Osteoblast (primary cell): ENCODE measurements at places on chromosomes 13 and 19. TPM values are rescaled to one million over a fixed set of nuclear protein-coding genes. Genes with fewer than 3 reads are reported as not detected.

Gene ZNF681
- total RNA-seq = 0.36 and 0.88 TPM in 2 replicates

Gene ZNF583
- total RNA-seq = 7.6 and 10.3 TPM in 2 replicates

Gene BLVRB
- 75.7 and 82.2 TPM in 2 replicates for total RNA-seq

Gene SLITRK5
- total RNA-seq = not detected in 2 replicates

Gene CCDC122
- 4.7 and 15.0 TPM in 2 replicates for total RNA-seq

Gene TRPC4
- 8.3 and 9.8 TPM in 2 replicates for total RNA-seq

Gene ZNF71
- 7.2 and 8.5 TPM in 2 replicates for total RNA-seq

Gene PTGIR
- 2.5 and 2.9 TPM in 2 replicates for total RNA-seq

Gene ZNF729
- total RNA-seq = not detected in 2 replicates

Gene PRSS57
- total RNA-seq = not detected in 2 replicates

Gene PSG11
- not detected in 2 replicates for total RNA-seq

Gene DLL3
- under 0.01 TPM in 1 of 2 replicates, not detected in the other for total RNA-seq

- H3K4me3 ChIP-seq = no peak overlapping the region
- H3K36me3 ChIP-seq = no peaks in the 10 kb centered on the region
- DNase-seq = no peak
- H3K27me3 ChIP-seq = no peaks in the 10 kb centered on the region
Observed at GRCh38 chr19:51469629-51470028, 8.7 kb upstream of the CEACAM18 start.

DNA sequence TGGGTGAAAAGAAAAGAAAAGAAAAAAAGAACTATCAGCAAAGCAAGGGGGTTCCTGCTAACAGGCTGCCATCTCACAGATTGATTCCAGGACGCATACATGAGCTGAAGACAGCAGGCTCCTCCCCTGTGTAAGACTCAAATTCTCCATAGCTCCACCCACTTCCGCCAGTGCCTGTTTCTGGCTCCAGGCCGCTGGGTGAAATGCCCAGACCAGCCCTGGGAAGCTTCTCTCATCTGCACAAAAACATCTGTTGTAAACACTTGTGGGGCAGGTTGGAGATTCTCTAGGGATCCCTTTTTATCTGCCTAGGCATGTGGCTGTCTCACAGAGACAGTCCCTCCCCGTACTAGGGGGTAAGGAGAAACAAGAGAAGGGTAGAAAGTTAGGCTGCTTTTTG is 1054.4 kb upstream of the SPRY2 start:
- DNase-seq = no peak
- H3K36me3 ChIP-seq = no peaks in the 10 kb centered on the region

DNA sequence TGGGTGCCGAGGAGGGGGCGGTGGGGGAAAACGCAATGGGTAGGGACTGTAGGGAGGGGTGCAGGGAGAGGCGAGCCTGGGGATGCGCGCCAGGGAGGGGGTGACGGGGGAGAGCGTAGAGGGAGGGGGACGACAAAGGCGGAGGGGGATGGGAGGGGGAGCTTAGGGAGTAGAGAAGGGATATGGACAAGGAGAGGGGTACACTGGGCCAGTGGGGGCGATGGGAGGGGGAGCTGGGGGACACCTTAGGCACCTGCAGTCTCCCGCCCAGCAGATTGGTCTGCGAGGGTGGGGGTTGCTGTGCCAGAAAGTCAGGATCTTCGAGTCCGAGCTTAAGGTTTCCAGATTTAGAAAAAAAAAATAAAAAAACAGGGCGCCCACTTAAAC is 15.7 kb downstream of the CCDC124 start:
- H3K4me3 ChIP-seq = peak overlapping the region; percentile 74
- H3K27me3 ChIP-seq = peaks cover 49% of the 10 kb centered on the region
- no peak for DNase-seq
- H3K27ac ChIP-seq = no peak overlapping the region
- no peaks in the 10 kb centered on the region for H3K36me3 ChIP-seq
- H3K4me1 ChIP-seq = peaks cover 12% of the 10 kb centered on the region

DNA sequence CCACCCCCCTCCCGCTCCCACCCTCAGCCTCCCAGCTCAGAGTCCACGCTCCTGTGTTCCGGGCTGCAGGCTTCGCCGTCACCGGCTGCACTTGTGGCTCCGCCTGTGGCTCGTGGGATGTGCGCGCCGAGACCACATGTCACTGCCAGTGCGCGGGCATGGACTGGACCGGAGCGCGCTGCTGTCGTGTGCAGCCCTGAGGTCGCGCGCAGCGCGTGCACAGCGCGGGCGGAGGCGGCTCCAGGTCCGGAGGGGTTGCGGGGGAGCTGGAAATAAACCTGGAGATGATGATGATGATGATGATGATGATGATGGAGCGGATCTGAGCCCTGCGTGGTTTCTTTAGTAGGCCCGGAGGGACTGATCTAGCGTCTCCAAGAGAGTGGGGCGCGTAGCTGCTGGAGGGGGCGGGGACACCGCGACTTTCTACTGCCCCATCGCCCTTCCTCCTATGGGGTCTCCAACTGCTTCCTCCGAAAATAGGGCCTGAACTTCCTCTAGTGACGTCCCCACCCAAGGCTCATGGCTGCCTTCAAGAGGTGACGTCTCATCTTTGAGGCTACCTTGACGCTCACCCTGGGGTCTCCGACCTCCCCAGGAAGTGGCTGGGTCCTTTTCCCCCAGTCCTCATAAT is 1.4 kb downstream of the RETN start:
- H3K4me3 ChIP-seq = no peak overlapping the region
- H3K27me3 ChIP-seq = no peaks in the 10 kb centered on the region
- DNase-seq = peak; percentile 82
- H3K27ac ChIP-seq = no peak overlapping the region
- no peaks in the 10 kb centered on the region for H3K4me1 ChIP-seq

DNA sequence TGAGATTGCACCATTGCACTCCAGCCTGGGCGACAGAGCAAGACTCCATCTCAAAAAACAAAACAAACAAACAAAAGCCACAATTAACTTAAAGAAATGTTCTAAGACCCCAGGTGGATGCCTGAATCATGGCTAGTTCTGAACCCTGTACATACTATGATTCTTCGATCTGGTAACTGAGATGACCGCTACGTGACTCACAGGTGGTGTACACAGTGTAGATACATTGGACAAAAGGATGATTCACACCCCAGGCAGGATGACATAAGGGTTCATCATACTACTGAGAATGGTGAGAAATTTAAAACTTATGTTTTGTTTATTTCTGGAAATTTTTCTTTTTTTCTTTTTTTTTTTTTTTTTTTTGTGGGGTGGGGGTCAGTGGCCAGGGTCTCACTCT is 6.5 kb downstream of the ZNF426 start:
- H3K4me1 ChIP-seq = no peaks in the 10 kb centered on the region
- H3K27me3 ChIP-seq = no peaks in the 10 kb centered on the region
- no peak overlapping the region for H3K27ac ChIP-seq

GRCh38 chr13:102276404-102276803 is 125.4 kb downstream of the FGF14 start:
- no peaks in the 10 kb centered on the region for H3K4me1 ChIP-seq
- no peak overlapping the region for H3K4me3 ChIP-seq
- DNase-seq = no peak

- DNase-seq = no peak
- H3K36me3 ChIP-seq = peaks cover 58% of the 10 kb centered on the region
- peak overlapping the region; percentile 40 for H3K27ac ChIP-seq
- H3K27me3 ChIP-seq = no peaks in the 10 kb centered on the region
- H3K4me1 ChIP-seq = peaks cover 11% of the 10 kb centered on the region
Observed at GRCh38 chr13:46778095-46778494, 18.9 kb downstream of the ESD start.

- DNase-seq = no peak
- H3K4me1 ChIP-seq = peaks cover 9% of the 10 kb centered on the region
- H3K4me3 ChIP-seq = no peak overlapping the region
- H3K27ac ChIP-seq = no peak overlapping the region
- H3K27me3 ChIP-seq = peaks cover 10% of the 10 kb centered on the region
- H3K36me3 ChIP-seq = no peaks in the 10 kb centered on the region
Observed at GRCh38 chr13:113744197-113745000, 14.6 kb upstream of the TMEM255B start.

- no peak overlapping the region for H3K4me3 ChIP-seq
- no peaks in the 10 kb centered on the region for H3K4me1 ChIP-seq
- DNase-seq = no peak
- H3K27ac ChIP-seq = no peak overlapping the region
- H3K36me3 ChIP-seq = no peaks in the 10 kb centered on the region
- H3K27me3 ChIP-seq = no peaks in the 10 kb centered on the region
Observed at GRCh38 chr13:80400164-80400864, 59.4 kb upstream of the SPRY2 start.

DNA sequence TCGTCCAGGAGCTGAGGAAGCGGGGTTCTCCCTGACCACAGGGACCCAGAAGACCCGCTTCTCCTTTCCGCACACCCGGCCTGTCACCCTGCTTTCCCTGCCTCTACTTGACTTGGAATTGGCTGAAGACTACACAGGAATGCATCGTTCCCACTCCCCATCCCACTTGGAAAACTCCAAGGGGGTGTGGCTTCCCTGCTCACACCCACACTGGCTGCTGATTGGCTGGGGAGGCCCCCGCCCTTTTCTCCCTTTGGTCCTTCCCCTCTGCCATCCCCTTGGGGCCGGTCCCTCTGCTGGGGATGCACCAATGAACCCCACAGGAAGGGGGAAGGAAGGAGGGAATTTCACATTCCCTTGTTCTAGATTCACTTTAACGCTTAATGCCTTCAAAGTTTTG is 18.9 kb downstream of the VASP start:
- H3K36me3 ChIP-seq = peaks cover 62% of the 10 kb centered on the region
- H3K27ac ChIP-seq = no peak overlapping the region
- H3K4me1 ChIP-seq = peaks cover 4% of the 10 kb centered on the region
- no peaks in the 10 kb centered on the region for H3K27me3 ChIP-seq
- peak; percentile 96 for DNase-seq

GRCh38 chr19:30113186-30113585 is 171.1 kb downstream of the URI1 start:
- no peak overlapping the region for H3K4me3 ChIP-seq
- H3K36me3 ChIP-seq = no peaks in the 10 kb centered on the region
- H3K27ac ChIP-seq = no peak overlapping the region
- H3K27me3 ChIP-seq = no peaks in the 10 kb centered on the region

DNA sequence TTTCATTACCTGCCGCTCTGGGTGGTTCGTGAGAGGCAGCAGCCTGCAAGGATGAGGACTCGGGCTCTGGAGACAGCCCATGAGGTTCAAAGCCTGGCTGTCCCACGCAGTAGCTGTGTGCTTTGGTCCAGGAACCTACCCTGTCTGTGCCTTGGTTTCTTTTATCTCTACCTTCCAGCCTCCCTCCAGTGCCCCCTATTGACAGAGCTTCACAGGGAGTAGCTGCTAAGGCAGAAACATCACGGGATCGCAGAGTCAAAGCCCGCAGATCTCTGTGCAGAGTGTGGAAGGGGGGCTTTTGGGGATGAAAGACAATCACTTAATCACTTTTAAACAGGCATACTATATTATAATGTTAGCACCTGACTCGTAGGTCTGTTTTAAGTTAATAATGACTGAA is 16.2 kb downstream of the ZNF71 start:
- H3K4me1 ChIP-seq = no peaks in the 10 kb centered on the region
- no peak overlapping the region for H3K27ac ChIP-seq
- no peak overlapping the region for H3K4me3 ChIP-seq
- H3K36me3 ChIP-seq = no peaks in the 10 kb centered on the region
- no peaks in the 10 kb centered on the region for H3K27me3 ChIP-seq

GRCh38 chr13:52399708-52400107 is 6.3 kb downstream of the THSD1 start:
- H3K27me3 ChIP-seq = no peaks in the 10 kb centered on the region
- peaks cover 13% of the 10 kb centered on the region for H3K36me3 ChIP-seq
- H3K27ac ChIP-seq = no peak overlapping the region
- peaks cover 3% of the 10 kb centered on the region for H3K4me1 ChIP-seq
- H3K4me3 ChIP-seq = no peak overlapping the region

- no peaks in the 10 kb centered on the region for H3K4me1 ChIP-seq
- no peak overlapping the region for H3K4me3 ChIP-seq
- H3K36me3 ChIP-seq = no peaks in the 10 kb centered on the region
Observed at GRCh38 chr13:51576754-51577153, 7.5 kb upstream of the WDFY2 start.

GRCh38 chr13:25192489-25192888 is 20.4 kb upstream of the AMER2 start:
- H3K4me3 ChIP-seq = no peak overlapping the region
- no peaks in the 10 kb centered on the region for H3K27me3 ChIP-seq
- DNase-seq = no peak
- no peaks in the 10 kb centered on the region for H3K4me1 ChIP-seq
- H3K27ac ChIP-seq = no peak overlapping the region

GRCh38 chr13:114067381-114067885 is 65.0 kb downstream of the RASA3 start:
- peaks cover 9% of the 10 kb centered on the region for H3K36me3 ChIP-seq
- H3K4me3 ChIP-seq = peak overlapping the region; percentile 43
- peaks cover 63% of the 10 kb centered on the region for H3K4me1 ChIP-seq
- peak overlapping the region; percentile 94 for H3K27ac ChIP-seq
- DNase-seq = peak; percentile 89

- H3K4me3 ChIP-seq = peak overlapping the region; percentile 73
- peak overlapping the region; percentile 78 for H3K27ac ChIP-seq
- no peaks in the 10 kb centered on the region for H3K36me3 ChIP-seq
Observed at GRCh38 chr13:24272452-24273161, 36.8 kb upstream of the C1QTNF9 start.

- no peak overlapping the region for H3K4me3 ChIP-seq
- H3K36me3 ChIP-seq = peaks cover 6% of the 10 kb centered on the region
- H3K4me1 ChIP-seq = no peaks in the 10 kb centered on the region
- H3K27me3 ChIP-seq = no peaks in the 10 kb centered on the region
Observed at GRCh38 chr13:97468331-97468730, 34.4 kb downstream of the RAP2A start.

DNA sequence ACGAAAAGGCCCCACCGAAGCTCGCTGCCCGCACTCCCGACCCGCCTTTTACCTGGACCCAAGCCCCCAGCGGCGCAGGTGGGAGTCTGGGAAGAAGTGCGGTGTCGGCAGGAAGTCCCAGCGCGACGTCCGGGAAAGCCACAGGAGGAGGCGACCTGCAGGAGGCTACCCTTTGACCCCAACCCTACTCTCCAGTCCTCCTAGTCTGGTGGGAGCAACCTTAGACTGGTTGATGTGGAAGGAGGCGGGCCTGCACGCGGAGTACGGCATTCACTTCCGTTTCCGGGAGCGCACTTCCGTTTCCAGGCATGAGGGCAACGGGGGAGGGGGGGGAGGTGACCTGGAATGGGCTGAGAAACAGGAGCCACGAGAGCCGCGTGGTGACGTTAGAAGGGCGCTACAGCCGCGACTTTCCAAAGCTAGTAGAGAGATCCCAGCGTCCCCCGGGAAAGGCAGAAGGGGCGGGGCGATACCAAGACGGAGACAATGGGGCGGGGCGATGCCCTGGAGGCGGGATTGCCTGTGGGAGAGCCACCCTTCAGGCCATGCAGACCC is 28.5 kb downstream of the ZNF266 start:
- peak overlapping the region; percentile 82 for H3K4me3 ChIP-seq
- no peak overlapping the region for H3K27ac ChIP-seq
- H3K27me3 ChIP-seq = no peaks in the 10 kb centered on the region

GRCh38 chr19:5048091-5048726 is 79.3 kb downstream of the KDM4B start:
- peak overlapping the region; percentile 45 for H3K4me3 ChIP-seq
- peak overlapping the region; percentile 28 for H3K27ac ChIP-seq
- DNase-seq = peak; percentile 100
- no peaks in the 10 kb centered on the region for H3K27me3 ChIP-seq

DNA sequence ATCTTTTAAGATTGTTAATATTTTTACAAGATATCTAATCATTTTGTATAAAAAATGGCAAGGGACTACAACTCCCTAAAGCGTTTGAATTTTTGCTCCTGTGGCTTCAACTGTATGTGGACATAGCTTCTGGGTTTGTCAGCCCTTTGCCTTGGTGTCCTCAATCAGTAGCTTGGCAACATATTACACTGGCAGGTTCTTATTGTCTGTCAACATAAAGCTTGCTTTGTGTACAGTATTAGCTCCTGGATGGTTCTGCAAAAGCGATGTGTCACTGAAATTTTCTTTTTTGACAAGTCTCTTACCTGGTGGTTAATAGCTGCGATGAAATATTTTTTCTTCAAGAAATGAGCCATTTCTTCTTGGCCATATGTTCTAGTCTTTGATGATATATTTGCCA is 190.0 kb downstream of the HS6ST3 start:
- H3K27me3 ChIP-seq = no peaks in the 10 kb centered on the region
- no peak for DNase-seq
- no peaks in the 10 kb centered on the region for H3K36me3 ChIP-seq
- no peak overlapping the region for H3K4me3 ChIP-seq
- no peak overlapping the region for H3K27ac ChIP-seq
